ENCODE measurements at places on chromosomes 2 and 18.

GRCh38 chr2:31729442-31730092 lies 148.8 kb upstream of the SRD5A2 start:
- DNase-seq: no peak

DNA sequence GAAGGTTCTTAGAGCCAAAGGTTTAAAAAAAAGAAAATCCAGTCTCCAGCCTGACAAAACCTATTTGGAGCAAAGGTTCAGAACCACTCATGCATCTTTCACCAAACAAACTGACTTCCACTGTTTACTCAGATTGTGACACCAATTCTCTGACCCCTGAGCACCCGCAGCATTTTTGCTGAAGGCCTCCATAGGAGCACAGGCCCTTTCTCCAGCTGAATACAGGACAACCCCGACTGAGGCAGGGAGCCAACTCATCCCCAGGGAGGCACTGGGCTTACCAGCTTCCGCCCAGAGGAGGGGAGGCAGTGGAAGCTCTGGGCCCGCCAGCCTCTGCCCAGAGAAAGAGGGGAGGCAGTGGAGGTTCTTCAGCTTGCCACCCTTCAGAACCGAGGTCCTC lies 51.0 kb upstream of the CNGA3 start:
- peak; percentile 45 for DNase-seq

GRCh38 chr2:37782721-37783371 lies 111.4 kb upstream of the CDC42EP3 start:
- no peak for DNase-seq

- no peak for DNase-seq
These were observed 39.0 kb downstream of the NPC1 start for GRCh38 chr18:23547306-23547705.

- no peak for DNase-seq
These were observed 768.3 kb downstream of the RNF144A start for GRCh38 chr2:7685342-7686015.

- no peak for DNase-seq
These were observed 143.9 kb downstream of the CAPN13 start for GRCh38 chr2:30663321-30663720.

GRCh38 chr18:48745293-48745692 lies 205.5 kb downstream of the SMAD7 start:
- DNase-seq: no peak
